ENCODE measurements at places on chromosomes 6 and 20.

- DNase-seq, result no peak
These were observed 49.3 kb upstream of the MTRF1L start for GRCh38 chr6:153051801-153052200.

- no peak for DNase-seq
These were observed 38.3 kb downstream of the MAFB start for GRCh38 chr20:40650707-40651106.

GRCh38 chr20:58144096-58144495 is 84.4 kb downstream of the ANKRD60 start:
- no peak for DNase-seq

DNA sequence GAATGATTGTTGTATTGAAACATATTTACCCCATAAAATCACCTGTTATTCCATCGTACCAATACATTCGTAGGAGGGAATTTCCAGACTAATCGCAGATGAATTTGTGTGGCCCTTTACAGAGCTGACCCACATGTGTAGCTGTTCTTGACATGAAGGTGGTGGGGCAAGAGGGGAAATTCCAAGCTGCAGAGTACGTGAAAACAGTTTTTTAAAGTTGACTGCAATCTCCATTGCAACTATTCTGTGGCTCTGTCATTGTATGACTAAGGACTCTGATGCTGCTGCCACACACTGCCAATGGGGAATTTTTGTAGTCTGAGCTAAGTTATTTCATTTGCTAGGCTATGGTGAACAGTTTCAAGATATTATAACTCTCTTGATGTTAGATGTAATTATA is 46.4 kb upstream of the ADTRP start:
- DNase-seq, result no peak

- DNase-seq, result no peak
These were observed 34.4 kb downstream of the CDH26 start for GRCh38 chr20:59992526-59993084.

- no peak for DNase-seq
These were observed 1.5 kb upstream of the PMEPA1 start for GRCh38 chr20:57711311-57711712.

DNA sequence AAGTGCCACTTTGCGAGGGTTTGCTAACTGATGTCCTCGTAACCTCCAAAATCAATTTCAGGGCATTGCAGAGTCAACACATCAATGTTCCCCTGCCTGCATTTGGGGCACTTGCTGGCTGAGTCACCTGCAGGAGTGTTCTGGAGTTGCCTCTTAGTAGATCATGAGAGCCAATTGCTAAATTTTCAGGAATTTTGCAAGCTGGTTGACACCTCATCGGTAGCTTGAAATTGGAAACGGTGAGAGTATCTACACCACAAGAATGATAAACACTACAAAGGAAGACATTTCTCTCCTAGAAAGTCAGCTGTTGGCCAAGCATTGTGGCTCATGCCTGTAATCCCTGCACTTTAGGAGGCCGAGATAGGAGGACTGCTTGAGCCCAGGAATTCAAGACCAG is 10.8 kb upstream of the BFSP1 start:
- no peak for DNase-seq

DNA sequence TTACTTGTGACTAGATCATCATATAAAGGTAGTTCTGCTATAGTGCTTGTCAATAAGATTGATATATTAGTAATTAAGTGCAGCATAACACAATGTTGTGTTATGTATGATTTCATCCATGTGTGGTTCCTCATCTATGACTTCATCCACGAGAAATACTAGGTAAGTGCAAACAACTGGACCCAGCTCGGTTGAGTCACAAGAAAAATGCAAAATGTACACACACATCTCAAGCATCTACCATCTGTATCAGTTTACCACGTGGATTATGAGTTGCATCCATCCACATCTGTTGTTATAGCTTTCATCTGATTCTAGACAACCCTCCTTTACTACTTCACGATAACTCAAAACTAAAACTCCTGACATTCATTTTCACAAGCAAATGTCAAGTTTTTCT is 517.0 kb upstream of the CITED2 start:
- DNase-seq, result no peak

DNA sequence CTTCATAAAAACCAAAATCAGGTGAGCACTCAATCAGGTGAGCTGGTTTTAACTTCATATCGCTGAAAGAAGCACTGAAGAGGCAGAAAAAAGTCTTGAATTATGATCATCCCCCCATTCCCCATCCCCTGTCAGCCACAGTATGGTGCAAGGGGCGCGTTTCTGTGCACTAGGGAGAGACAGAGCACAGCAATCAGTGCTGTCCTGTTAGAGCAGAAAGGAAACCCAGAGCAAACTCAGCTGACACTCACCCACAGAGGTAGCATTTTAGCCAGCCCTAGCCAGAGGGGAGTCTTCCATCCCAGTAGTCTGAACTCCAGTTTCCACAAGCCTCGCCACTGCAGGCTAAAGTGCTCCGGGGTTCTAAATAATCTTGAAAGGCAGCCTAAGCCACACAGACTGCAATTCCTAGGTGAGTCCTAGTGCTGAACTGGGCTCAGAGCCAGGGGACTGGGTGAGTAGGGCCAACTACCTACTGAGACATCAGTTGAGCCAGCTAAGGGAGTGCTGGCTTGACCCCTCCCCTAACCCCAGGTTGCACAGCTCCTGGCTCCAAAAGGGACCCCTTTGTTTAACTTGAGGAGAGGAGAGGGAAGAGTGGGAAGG is 1352.6 kb upstream of the GJE1 start:
- DNase-seq, result no peak

GRCh38 chr6:41467061-41467460 is 79.1 kb upstream of the FOXP4 start:
- DNase-seq, result no peak

DNA sequence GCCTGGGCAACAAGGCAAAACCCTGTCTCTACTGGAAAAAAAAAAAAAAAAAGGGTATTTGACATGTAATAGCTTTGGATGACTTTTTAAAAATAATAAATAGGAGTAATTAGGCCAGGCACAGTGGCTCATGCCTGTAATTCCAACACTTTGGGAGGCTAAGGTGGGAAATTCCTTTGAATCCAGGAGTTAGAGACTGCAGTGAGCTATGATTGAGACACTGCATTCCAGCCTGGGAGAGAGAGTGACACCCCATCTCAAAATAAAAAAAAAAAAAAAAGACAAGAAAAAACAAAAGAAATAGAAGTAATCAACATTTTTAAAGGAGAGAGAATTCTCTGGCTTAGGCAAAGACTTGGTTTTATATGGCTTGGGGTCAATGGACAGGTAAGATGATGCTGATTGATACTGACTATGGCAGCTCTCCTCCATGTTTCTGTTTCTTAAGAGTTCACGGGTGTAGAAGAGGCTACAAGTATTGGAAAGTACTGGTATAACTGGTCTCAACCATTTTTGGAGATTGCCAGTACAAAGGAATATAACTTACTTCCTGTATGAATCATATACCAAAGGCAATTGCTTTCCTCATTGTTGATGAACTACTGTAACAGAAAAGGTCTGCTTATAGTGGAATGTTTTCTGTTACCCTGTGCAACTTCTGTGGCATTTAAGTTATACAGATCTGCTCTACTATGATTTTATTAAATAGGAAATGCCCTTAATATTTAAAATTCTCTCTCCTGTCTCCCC is 10.1 kb downstream of the MAP3K5 start:
- no peak for DNase-seq

GRCh38 chr6:168034537-168034936 is 37.1 kb downstream of the KIF25 start:
- DNase-seq, result peak; percentile 37

GRCh38 chr6:72783035-72783434 is 161.2 kb downstream of the KCNQ5 start:
- DNase-seq, result no peak

DNA sequence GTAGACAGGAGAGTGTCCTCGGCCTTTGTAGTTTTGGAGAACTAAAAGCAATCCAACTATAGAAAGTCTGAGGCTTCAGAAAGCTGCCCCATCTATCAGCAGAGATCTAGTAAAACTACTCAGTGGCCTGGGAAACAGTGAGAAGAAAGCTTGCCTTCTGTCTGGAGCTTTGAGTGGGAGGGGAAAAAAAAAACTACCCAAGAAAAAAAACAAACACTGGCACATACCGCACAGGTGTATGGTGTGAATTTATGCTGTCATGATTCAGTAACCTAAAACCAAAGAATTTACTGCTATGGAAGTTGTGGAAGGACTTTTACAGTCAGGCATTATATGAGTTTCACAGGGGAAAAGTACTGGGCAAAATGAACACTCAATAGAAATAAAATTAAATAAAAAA is 280.5 kb downstream of the ADGRB3 start:
- no peak for DNase-seq

DNA sequence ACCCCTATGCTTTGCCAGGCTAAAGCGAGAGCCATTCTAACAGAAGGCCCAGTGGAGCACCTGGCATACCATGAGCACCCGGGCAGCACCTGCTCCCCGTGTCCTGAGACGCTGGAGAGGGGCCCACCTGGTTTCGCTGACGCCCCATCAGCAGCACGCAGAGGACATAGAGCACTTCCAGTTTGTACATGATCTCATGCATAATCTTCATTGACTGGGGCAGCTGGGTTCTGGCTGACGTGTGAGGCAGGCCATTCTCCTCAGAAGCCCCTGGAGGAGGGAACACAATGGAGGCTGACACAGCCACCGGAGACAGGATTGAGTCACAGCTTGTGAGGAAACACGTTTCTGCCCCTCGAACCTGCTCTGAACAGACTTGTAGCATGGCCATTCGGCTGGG is 65.4 kb downstream of the MYH7B start:
- DNase-seq, result no peak

DNA sequence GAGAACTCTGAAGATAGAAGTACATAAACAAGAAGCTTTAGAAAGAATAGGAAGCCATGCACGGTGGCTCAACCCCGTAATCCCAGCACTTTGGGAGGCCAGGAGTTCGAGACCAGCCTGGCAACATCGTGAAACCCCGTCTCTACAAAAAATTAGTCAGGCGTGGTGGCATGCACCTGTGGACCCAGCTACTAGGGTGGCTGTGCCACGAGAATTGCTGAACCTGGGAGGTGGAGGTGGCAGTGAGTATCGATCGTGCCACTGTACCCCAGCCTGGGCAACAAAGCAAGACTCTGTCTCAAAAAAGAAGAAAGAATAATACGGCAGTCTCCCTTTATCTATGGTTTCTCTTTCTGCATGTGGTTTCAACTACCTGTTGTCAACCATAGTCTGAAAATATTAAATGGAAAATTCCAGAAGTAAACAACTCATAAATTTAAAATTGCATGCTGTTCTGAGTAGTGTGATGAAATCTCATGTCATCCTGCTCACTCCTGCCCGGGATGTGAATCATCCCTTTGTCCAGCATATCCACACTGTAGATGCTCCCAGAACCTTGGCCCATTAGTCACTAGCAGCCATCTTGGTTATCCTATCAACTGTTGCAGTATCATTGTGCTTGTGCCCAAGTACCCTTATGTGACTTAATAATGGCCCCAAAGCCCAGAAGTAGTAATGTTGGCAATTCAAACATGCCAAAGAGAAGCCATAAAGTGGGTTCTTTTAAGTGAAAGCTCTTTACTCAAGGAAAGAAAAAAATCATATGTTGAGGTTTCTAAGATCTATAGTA is 22.1 kb downstream of the DEK start:
- no peak for DNase-seq

- no peak for DNase-seq
These were observed 61.3 kb upstream of the RNF24 start for GRCh38 chr20:4076671-4077070.

GRCh38 chr6:77774457-77774856 is 121.6 kb downstream of the MEI4 start:
- no peak for DNase-seq

- no peak for DNase-seq
These were observed 4.2 kb downstream of the UBE2J1 start for GRCh38 chr6:89348372-89348771.

- no peak for DNase-seq
These were observed 108.7 kb upstream of the MAP3K4 start for GRCh38 chr6:160882791-160883279.

DNA sequence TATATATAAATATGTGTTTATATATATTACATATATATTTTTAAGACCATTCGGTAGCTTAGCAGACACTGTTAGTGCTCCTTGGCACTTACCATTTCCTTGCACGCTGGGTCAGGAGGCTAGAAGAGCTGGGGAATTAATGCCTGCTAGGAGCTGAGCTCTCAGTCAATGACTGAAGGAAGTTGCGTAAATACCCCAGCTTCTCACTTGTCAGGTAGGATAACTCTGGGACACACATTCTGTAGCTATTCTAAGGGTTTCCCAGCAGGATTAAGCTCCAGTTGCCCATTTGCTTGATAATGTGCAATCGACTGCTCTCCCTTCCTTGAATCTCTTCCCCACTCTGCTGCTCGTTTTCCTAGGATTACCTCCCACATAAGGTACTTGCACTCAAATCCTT is 15.7 kb upstream of the DNAAF9 start:
- no peak for DNase-seq

DNA sequence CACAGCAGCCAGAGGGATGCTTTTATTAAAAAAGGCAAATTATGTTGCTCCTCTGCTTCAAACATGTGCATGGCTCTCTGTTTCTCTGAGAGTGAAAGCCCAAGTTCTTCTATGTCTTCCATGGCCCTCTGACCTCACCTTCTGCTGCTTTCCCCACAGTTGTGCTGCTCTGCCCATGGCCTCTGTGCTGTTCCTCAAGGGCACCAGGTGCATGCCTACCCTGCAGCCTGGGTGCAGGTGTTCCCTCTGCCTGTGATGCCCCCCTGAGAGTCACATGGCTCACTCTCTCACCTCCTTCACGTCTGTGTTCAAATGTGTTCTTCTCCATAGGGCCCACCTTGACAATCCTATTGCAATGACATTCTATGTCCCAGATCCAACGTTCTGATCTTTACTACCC is 477.0 kb upstream of the CHD6 start:
- DNase-seq, result no peak

- no peak for DNase-seq
These were observed 76.4 kb downstream of the TRAM2 start for GRCh38 chr6:52500238-52501129.

GRCh38 chr20:16846006-16846405 is 97.8 kb downstream of the OTOR start:
- DNase-seq, result no peak

GRCh38 chr6:56101141-56101553 is 146.2 kb downstream of the COL21A1 start:
- DNase-seq, result no peak

- no peak for DNase-seq
These were observed 402.7 kb downstream of the TAF4 start for GRCh38 chr20:61662968-61663331.

- no peak for DNase-seq
These were observed 33.0 kb downstream of the HDDC2 start for GRCh38 chr6:125268765-125269164.

- no peak for DNase-seq
These were observed 10.6 kb downstream of the COL9A3 start for GRCh38 chr20:62827311-62828038.

- no peak for DNase-seq
These were observed 118.0 kb downstream of the B3GAT2 start for GRCh38 chr6:70838907-70839285.

- DNase-seq, result no peak
These were observed 303.5 kb upstream of the TSHZ2 start for GRCh38 chr20:52668626-52669025.

DNA sequence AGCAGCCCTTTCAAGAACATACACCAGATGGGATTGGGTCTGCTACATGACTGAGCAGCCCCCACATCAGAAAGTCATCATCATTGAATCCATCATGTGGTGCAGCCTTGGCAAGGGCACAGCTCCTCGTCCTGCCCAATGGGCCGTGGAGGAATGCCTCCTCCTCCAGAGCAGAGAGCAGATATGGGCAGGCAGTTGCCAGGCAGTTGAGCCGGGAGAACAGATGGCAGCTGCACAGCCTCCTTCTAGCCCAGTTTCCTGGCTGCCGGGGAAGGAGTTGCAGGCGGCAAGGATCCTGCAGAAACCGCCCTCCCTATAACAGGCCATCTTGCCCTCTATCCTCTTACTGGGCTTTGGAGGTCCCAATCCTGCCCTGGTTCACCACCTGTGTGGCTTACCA is 11.9 kb upstream of the ZFAND3 start:
- DNase-seq, result no peak
